ENCODE measurements at places on chromosomes 7 and 10.
A peak's percentile ranks its signal among the peaks of the same experiment; 100 is the strongest.

GRCh38 chr7:85097844-85098243 lies 89.0 kb downstream of the SEMA3D start:
- no peak for DNase-seq

DNA sequence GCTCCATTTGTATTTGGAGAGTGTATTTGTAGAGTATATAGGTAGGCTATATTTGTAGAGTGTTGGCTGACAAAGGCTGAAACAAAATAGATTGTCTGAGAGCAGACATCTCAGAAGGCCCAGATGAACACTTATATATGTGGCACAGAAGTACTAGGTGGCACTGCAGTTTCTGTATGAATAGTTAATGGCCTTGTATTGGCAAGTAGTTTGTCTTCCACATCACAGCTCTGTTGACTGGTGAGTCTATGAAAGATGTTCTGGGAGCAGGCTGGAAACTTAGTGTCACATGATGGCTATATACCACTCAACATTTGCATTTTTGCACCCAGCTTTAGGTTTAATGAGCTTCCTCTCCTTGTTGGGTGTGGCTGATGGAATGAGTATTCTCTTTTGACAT lies 51.9 kb downstream of the CCNY start:
- DNase-seq = no peak

GRCh38 chr10:35341521-35341920 lies 5.2 kb downstream of the CCNY start:
- no peak for DNase-seq

DNA sequence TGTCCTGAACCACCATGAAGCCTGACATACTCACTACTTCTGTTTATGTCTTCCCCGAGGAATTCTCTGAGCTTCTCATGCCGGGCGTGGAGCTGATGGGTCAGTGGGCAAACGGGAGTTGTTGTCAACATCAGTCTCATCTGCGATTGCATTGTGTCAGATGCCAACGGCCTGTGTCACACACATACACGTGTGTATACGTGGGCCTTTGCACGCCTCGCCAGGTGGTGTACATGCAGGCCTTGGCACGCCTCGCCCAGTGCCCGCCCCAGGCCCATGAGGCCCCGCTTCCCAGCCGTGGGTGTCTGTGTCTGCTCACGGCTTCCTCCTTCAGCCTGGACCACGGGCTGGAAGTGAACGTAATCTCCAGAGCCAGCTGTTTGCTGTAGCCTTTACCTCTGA lies 7.5 kb upstream of the CSGALNACT2 start:
- no peak for DNase-seq

- no peak for DNase-seq
Measured at GRCh38 chr7:2873146-2873545, 29.0 kb upstream of the GNA12 start.

GRCh38 chr10:79159785-79160184 lies 91.0 kb downstream of the ZMIZ1 start:
- DNase-seq = peak; percentile 81

DNA sequence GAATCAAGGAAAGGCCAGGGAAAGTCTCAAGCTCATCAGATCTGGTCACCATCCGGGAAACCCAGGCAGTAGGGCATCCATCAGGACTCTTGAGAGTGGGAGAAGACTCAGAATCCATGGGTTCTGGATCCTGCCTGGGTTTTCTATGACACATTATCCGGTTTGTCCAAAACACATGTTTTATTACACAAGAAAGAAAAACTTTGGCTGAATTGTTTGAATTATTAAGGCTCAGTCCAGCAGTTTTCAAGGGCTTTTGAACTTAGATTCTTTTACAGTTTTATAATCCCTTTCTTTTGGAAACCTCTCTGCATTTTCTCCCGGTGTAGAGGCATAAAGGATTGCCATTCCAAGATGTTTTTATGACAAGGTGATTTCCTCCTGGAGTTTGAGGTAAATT lies 528.5 kb upstream of the MGMT start:
- no peak for DNase-seq

- DNase-seq = peak; percentile 19
Measured at GRCh38 chr7:46478046-46478445, 557.0 kb upstream of the IGFBP3 start.

DNA sequence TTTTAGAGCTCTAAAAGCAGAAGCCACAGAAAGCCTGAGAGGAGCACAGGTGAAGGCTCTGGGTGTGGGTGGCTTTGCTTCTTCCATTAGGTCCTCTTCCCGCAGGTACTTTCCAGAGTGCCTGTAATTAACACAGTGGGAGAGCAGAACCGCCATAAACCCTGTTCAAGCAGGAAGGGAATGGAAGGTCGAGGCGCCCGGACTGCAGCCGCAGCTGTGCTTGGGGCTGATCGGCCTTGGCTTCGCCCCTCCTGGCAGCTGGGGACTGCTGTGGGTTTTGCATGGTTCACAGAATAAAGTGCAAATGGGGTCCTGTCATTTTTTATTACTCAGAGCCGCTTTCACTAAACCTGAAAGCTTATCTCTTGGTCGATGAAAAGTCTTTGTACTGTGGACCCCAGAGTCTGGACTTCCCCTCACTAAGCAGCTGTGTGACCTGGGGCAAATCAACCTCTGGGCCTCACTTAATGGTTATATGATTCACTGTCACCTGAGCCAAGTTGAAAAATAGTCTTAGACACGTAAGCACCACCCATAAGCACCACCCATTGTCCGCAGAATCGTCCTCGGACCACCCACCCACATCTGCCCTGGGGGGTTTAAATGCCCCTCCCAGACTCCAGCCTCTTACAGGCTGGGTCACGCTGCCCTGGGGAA lies 100.9 kb downstream of the XRCC2 start:
- no peak for DNase-seq

GRCh38 chr10:36388166-36388565 lies 737.2 kb upstream of the ANKRD30A start:
- no peak for DNase-seq

- DNase-seq = no peak
Measured at GRCh38 chr7:24356718-24357386, 72.9 kb downstream of the NPY start.

DNA sequence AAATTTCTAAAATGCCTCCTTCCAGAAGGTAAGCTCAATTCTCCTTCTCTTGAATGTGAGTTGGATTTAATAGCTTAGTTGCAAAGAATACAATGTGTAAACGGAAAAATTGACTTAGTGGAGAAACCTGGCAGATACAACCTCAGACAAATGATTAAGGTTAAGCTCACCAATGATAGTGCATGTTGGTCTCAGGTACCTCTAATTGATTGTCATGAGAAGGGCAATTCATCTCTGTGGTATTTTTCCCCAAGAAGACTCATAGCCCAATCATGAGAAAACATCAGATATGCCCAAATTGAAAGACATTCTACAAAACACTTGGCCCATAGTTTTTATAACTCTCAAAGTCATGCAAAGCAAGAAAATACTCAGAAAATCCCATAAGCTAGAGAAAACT lies 36.2 kb upstream of the TMEM106B start:
- DNase-seq = no peak

- DNase-seq = no peak
Measured at GRCh38 chr7:1444214-1444924, 14.9 kb downstream of the MICALL2 start.

DNA sequence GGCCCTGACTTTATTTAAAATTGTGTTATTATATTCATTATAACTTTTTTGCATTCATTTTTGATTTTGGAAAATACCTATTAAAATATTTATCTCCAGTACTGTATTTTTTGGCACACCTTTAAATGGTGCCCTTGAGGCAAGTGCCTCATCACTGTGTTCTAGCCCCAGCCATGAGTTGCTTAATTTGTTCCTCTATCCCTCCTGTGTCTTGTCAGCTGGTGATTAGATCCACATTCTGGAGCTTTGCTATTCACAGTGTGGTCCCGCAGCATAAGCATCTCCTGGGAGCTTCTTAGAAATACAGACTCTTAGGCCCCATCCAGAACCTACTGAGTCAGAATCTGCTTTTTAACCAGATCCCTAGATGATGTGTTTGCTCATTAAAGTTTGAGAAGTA lies 19.8 kb downstream of the AGK start:
- DNase-seq = no peak

DNA sequence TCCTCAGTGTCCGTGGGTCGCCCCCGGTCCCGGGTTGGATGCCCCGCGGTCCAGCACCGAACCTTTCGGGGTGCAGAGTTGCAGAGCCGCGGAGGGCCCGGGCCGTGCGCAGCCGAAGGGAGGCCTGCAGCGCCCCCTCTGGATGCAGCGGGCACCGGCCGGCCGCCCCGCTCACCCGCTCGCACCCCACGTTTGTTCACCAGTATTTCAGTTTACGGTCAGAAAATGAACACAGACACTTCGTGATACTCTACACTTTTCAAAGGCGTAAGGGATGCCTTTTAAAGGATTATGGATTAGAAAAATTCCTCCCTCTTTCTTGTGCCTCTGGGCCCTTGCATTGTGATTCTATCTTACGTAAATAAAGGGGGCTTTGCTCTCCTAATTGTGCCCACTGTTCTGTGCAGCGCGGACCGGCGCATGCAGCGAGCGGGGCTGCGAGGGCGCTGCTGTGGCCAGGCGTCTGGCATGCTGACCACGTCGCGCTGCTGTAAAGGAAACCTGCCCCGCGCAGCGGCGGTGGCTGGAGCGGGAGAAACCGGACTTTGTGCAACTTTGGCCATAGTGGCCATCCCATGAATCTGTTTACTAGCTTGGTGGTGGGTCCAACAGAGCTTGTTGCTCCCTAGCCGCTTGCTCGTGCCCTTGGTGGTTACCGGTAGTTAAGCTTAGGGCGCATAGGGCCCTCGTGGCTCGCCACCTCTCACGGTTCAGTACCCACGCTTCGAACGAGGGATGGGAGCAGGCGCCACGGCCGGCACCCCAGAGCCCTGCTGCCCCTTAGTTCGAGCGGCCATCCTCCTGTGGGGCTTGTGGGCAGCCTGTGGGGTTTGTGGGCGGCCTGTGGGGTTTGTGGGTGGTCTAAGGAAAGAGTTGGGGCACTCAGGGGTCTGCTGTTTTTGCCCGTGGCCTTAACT lies 739 bp upstream of the MEST start:
- peak; percentile 43 for DNase-seq

DNA sequence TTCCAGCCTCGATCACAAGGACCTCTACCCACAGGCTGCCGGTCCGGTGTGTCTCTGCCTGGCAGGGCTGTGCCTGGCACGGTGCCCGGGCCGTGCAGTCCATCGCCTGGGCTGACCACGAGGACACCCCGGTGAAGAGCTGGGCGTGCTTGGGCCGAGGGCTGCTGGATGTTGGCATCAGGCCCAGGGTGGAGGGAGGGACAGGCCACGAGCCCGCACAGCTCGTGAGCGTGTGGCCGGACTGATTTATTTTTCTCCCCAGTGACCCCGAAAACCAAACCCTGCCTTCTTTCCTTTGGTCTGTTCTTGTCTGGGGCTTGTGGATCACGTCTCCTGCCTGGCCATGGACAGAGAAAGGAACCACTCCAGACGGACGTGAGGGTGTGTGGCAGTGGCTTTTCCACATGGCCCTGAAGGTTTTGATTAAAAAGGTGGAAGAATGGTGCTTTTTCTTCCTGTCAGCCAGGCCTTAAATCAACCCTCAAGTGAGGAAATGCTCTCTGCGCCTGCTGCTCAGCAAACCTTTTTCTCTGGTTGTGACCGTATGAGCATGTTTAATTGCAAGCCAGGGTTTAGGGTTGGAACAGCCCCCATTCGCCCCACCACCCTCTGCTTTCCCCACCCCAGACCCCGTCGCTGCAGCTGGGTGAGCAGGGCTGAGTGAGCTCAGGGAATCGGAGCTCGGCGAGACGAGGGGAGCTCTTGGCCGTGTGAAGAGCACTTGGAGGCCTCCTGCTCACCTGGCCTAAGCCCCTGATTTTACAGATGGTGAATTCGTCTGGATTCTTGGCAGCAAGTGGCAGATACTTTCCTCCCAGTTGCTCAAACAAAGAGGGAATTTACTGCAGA lies 130.1 kb downstream of the RGS10 start:
- peak; percentile 53 for DNase-seq

GRCh38 chr10:11176746-11177145 lies 159.1 kb downstream of the CELF2 start:
- DNase-seq = no peak

- DNase-seq = no peak
Measured at GRCh38 chr7:136144182-136144581, 167.0 kb upstream of the MTPN start.

- no peak for DNase-seq
Measured at GRCh38 chr7:102303669-102304422, 17.2 kb downstream of the SH2B2 start.

- DNase-seq = no peak
Measured at GRCh38 chr7:156096771-156097538, 284.7 kb upstream of the SHH start.

- no peak for DNase-seq
Measured at GRCh38 chr7:23472956-23473843, 2.9 kb upstream of the IGF2BP3 start.

DNA sequence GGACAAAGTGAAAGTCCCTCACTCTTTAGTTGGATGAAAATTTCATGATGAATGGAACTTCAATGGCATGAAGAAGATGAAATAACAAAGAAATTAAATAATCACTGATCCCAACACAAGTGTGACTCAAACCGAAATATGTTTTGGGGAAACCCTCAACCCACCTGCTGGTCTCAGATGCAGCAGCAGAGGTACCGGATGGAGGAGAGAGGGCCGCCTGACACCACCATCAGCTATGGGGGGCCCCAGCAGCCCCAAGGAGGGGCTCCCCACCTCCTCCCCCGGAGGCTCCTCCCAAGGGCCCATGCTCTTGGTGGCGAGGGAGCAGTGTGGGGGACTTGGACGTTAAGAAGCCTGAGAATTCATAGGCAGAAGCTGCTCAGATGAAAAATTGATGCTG lies 137.2 kb upstream of the ADARB2 start:
- no peak for DNase-seq

GRCh38 chr10:43981232-43981631 lies 332.6 kb upstream of the ZNF32 start:
- peak; percentile 53 for DNase-seq

GRCh38 chr7:5423306-5423975 lies at the start of gene TNRC18:
Gene TNRC18 (minus strand): TSS chr7:5423834. CDS start chr7:5421246, 2,588 bp downstream.
- DNase-seq = no peak

Data from cardiac fibroblast (primary cell).